ENCODE measurements at places on chromosomes 3 and 15.

DNA sequence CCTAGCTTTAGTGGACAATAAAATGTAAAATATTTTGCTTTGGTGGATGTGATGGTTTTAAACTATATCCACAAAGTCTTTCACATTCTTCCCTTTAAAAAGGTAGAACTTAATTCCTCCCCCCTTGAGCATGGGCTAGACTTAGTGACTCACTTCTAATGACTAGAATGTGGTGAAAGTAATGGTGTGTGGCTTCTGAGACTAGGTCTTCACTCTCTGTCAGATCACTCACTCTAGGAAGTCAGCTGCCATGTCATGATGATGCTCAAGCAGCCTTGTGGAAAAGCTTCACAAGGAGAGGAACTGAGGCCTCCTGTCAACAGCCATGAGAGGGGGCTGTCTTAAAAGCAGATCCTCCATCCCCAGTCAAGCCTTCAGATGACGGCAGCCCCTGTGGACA, 4.2 kb downstream of the LRRC2 start:
- no peak for DNase-seq

GRCh38 chr15:72564091-72564490, 90.0 kb downstream of the ARIH1 start:
- DNase-seq = no peak

DNA sequence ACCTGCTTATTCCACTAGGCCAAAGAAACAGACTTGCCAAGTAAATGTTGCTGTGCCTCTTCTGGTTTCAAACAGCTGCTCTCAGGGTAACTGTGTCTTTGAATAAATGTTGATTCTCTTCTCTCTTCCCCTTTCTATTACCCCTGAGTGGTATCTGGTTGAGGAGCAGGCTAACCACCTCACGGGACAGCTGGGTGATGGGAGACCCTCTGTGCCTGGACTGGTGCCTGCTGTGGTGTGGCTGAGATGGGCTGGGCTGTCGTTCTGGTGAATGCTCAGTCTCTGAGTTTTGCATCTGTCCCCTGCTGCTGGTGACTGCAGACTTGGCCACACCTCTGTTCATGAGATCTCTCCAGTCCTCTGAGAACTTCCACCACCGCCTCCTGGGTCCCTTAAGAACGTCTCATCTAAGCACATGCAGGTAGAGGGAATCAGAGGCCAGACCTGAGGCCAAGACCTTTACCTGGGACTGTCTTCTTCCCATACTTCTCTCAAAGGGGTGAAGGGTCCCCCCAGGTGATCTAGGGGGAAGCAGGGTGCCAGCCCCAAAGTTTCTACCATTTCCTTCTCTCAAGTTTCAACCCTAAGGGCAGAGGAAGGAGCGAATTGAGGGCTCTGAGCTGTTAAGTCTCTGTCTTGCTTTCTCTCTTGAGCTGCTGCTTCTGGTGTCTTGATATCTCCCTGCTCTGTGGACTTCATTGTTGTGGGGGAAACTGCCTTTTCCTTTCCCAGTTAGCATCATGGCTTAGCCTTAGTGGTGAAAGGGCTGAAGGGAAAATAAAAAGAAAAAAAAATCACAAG, 252.9 kb downstream of the EBLN2 start:
- no peak for DNase-seq

DNA sequence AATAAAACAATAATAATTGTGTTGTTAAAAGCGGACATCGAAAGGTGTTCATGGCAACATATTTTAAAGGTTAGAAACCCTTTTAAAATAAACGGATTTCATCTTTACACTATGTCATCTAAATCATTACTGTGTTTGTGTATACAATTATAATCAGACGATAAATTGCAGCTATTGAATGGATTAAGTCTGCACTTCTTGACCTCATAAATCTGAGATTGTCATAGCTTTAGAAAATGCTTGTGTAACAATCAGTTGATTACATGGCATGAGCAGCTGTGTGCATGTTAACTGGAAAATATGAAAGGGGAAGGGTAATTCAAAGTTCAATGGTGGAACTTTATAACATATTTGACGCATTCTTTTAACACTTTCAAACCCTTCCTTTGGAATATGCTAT, 152.4 kb upstream of the MDFIC2 start:
- no peak for DNase-seq

- no peak for DNase-seq
These were observed 23.6 kb upstream of the VIPR1 start for GRCh38 chr3:42478830-42479229.
